NCI-H69 (cell line): ENCODE measurements at places on chromosomes 16 and 17.
A peak's percentile ranks its signal among the peaks of the same experiment; 100 is the strongest.

GRCh38 chr17:17732444-17732843 is 51.2 kb downstream of the RAI1 start:
- DNase-seq, result no peak

DNA sequence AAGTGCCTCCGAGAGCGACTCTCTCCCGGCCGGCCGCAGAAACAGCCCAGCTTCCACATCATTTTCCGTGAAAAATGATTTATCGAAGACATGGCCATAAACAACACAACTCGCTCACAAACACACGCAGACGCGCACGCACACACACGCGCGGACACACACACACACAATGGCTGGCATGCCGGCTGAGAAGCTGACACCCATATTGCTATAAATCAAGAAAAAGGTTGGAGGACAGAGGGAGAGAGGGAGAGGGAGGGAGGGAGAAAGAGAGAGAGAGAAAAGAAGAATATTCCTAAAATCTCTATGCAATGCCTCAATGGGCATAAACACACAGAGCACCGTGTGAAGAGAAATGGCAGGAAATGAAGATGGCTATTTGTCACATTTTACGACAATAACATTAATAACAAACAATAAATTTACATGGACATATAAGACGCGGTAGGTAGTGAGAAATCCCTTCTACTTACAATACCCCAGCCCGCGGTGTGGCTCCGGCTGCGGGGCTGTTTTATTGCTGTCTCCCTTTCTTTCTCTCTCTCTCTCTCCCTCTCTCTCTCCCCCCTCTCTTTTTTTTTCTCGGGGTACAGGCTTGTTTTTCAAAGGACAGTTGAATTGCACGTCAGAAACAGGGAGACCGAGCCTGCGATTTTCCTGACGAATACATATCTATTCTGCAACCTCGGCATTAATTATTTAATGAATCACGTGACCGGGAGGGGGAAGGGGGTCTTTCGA is 9.5 kb downstream of the HOXB4 start:
- DNase-seq, result peak; percentile 89

GRCh38 chr16:60203525-60204124 is 1469.5 kb upstream of the GOT2 start:
- DNase-seq, result no peak

DNA sequence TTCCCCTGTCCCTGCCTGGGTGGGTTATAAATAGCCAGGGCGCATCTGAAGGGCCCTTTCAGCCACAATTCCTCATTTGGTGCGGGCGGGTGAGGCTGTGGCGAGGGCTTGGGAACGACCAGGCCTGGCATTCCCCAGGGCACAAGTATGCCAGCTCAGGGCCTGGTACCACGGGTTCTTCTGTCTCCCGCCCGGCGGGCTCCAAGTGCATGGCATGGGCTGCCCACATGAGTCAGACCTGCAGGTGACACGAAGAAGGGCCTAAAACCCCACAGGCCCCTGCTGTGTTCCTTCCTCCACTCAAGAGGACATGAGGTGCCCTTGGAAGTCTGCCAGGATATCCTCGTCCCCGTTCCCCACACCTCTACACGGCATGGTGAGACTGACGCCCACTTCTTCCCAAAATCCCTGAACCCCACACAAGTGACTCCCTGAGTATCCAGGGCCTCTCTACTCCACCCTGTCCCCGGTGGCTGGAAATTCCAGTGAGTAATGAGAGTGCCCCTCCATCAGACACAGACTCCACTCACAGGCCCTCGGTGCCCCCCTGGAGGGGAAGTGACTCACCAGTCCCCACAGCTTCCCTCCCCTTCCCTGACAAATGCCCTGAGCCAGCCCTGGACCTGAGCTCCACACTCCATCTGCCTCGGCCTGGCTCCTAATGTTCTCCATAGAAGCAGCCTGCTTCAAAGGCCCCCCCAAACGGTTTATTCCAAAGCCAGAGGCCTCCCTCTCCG is 68.8 kb downstream of the ABR start:
- DNase-seq, result peak; percentile 85

DNA sequence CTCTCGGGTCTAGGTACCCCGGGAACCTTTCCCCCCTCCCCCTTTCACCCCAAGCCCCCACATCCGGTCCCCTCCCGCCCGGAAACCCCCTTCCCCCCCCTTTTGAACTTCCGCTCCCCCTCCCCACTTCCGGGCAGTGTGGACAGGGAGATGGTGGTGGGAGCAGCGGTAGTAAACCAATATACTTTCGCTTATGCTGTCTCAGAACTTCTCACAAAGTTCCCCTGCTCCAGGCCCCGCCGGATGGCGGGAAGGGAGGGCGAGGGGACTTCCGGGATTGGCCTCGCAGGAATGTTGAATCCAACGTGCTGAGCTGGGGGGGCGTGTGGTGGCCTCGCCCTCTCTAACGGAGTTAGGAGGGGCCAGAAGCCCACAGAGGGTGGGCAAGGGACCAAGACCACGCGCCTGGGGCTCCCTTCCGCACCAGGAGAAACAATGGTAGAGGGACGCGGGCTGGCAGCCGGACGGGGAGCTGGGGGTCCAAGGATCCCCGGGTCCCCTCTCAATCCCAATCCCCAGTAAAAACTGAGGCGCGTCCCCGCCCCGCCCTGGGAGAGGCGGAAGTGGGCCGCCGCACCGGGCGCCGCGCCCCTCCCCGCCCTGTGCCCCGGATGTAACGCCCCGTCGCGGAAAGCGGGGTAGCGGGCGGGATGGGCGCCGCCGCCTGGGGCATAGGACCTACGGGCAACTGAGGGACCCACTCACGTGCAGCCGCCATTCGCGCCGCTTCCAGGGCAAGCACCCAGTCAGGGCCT is 742 bp downstream of the PFN1 start:
- peak; percentile 61 for DNase-seq
